ENCODE measurements at places on chromosomes 7 and 10.

- DNase-seq = no peak
Observed at GRCh38 chr10:108052981-108053380, 888.5 kb upstream of the SORCS1 start.

GRCh38 chr10:126060261-126060931 lies 164.0 kb downstream of the FANK1 start:
- no peak for DNase-seq

GRCh38 chr7:25665374-25665773 lies 437.1 kb upstream of the NPVF start:
- no peak for DNase-seq

- DNase-seq = no peak
Observed at GRCh38 chr7:135201350-135201749, 10.0 kb downstream of the WDR91 start.
